ENCODE measurements at places on chromosomes 12 and 14.

- no peak for DNase-seq
These were observed 554 bp upstream of the ATF7 start for GRCh38 chr12:53626702-53627169.

DNA sequence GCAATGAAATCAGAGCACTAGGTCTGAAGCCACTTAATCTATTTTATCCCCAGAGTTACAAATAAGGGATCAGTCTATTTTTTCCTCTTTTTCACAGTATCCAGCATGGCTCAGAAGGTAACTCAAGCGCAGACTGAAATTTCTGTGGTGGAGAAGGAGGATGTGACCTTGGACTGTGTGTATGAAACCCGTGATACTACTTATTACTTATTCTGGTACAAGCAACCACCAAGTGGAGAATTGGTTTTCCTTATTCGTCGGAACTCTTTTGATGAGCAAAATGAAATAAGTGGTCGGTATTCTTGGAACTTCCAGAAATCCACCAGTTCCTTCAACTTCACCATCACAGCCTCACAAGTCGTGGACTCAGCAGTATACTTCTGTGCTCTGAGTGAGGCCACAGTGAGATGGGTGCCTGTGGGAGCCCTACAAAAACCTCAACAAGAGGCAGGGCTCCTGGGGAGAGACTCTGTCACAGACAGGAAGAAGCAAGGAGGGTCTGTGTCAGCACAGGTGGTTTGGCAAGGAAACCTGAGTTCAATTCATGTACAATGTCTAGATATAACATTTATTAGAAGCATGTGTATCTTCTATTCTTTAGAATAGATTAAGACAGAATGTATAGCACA is 334.3 kb upstream of the OR4E1 start:
- DNase-seq: no peak

DNA sequence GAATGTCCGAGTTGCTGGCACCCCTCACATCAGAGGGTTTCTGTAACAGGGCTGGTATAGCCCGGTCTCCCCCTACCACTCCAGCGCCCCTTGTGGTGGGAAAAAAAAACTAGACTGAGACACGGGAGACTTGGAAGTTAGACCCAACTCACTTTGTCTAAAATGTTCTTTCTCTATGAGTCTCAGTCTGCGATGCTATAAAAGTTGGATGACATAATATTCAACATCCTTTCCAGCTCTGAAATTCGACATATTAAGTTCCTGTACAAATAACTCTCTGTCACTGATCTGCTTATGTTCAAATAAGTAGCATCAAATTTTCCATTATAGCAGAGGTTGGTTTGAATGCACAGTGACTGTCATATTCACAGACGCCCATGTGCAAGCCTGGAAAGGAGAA is 25.7 kb upstream of the TC2N start:
- DNase-seq: no peak

GRCh38 chr14:72747652-72748051 is 146.2 kb downstream of the DPF3 start:
- no peak for DNase-seq

DNA sequence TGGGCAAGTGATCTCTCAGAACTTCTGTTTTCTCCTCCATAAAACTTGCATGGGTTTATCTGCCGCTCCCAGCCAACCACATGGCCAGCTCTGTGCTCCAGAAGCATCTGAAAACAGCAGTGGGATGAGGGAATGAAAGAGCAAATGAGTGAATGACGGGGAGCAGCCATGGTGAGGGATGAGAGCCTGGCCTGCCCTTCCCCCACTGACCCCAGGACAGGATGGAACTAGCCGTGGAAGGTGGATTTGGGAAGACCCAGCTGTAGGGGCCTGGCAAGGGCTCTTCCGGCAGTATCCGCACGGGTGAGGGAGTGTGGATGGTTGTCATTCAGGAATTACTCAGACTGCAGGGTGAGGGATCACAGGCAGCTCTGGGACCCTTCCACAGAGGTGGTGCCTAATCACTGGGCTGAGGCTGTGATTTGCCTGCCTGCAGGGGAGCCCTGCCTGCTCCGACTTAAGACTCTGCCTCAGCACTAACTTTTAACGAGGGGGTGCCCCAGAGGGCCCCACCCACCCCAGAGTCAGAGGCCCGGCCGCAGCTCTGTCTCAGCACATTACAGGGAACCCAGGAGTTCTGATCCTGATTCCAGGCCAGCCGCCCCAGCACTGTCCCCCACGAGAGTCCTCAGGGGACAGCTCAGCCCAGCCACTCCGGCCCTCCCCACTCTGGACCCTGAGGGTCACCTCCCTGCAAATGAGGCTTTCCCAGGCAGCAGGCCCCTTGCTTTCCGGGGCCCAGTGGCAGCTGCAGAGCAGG is 136.8 kb upstream of the C14orf180 start:
- no peak for DNase-seq

DNA sequence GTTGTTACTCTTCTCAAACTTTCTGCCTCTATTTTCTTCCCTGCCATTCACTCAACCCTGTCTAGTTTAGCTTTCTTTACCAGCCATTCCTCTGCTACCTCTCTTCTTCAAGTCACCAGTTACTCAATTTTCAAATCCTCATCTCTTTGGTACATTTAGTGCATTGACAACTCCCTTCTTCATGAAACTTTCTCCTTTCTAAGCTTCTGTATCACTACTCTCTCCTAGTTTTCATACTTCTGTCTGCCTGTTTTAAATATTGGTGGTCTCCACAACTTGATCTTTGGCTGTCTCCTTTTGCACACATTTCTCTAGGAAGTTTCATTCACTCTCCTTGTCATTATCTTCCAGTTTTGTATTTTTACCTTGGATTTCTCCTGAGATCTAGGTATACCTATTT is 6.0 kb downstream of the LEMD3 start:
- no peak for DNase-seq

DNA sequence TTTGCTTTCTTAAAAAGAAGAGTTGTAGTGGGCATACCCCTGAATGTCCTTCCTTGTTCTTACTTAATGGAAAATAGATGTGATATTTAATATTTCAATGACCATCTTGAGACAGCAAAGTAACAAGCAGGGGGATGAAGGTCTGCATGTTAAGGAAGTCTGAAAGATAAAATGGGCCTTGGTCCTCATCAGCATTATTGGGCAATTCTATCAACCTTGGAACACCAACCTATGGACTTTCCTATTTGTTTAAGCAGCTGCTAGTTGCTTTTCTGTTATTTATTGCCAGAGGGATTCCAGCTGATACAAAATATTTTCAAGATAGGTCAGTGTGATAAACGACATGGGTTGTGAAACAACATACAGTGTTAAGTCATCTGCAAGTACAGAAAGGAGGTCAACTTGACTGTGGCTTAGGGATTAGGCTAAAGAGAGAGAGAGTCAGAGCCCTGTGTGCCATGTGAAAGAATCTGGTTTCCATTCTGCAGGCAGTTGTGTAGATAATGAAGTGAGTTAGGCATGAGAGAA is 16.4 kb upstream of the A2M start:
- DNase-seq: no peak

- no peak for DNase-seq
These were observed 25.7 kb downstream of the METTL25 start for GRCh38 chr12:82383930-82384552.

GRCh38 chr14:96082420-96083300 is 43.5 kb downstream of the C14orf132 start:
- DNase-seq: no peak

DNA sequence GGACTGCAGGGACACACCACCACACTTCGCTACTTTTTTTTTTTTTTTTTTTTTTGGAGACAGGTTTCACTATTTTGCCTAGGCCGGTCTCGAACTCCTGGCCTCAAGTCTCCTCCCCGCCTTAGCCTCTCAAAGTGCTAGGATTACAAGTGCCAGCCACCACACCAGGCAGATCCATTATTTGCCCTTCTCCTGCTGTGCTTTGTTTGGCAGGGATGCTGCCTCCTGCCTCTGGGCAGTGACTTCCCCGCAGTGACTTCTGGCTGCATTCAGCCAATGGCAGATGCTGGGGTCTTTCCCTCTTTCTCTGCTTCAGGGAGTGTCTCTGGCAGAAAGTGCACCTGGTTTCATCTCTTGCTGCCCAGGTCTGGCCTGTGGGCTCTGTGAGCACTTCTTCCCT is 6.7 kb upstream of the MORN3 start:
- DNase-seq: no peak

GRCh38 chr14:65550779-65551643 is 138.5 kb downstream of the FUT8 start:
- DNase-seq: no peak

DNA sequence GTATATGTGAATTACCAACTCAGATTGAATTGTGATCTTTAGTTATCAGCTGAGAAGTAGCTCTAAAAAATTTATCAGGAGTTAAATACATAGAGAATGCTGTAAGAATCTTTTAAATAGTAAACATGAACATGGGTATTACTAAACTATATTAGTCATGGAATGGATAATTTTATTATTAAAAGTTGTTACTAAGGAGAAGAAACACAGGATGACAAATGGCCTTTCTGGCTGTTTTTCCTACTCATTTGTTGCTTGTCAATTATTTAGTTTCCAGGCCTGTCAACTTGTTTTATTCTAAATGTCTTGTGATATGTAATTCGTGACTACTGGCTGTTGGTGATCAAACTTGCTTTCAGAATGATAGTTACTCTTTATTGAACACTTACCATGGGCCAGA is 58.7 kb downstream of the KTN1 start:
- DNase-seq: no peak

GRCh38 chr14:90583427-90583826 is 186.6 kb downstream of the CALM1 start:
- no peak for DNase-seq

DNA sequence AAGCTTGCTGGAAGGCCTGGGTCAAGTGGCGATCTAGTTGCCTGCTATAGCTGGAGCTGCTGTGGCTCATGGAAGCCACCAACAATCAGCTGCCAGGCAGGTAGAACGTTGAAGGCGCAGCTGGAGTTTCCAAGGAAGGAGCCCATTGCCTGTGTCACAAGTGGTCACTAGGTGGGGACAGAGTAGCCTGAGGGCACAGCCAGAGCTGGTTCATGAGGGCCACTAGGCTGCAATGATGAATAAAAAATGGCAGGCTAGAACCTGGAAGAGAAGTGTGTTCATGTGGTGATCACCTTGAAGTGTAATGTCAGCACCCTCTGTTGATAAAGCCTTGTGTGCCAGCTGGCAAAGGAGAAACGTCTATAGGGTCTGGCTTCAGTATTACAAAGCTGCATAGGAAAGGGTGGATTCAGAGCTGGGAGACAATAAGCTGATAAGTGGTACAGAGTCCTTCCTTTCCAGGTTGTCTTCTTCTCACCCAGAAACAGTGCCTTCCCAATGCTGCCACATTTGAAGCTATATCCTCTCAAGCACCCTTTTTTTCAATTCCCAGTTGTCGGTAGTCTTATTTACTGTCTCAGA is 165.8 kb downstream of the EMP1 start:
- DNase-seq: no peak

GRCh38 chr12:15534322-15534721 is 212.0 kb downstream of the PTPRO start:
- no peak for DNase-seq

GRCh38 chr14:101634850-101635748 is 73.8 kb downstream of the DIO3 start:
- DNase-seq: no peak

DNA sequence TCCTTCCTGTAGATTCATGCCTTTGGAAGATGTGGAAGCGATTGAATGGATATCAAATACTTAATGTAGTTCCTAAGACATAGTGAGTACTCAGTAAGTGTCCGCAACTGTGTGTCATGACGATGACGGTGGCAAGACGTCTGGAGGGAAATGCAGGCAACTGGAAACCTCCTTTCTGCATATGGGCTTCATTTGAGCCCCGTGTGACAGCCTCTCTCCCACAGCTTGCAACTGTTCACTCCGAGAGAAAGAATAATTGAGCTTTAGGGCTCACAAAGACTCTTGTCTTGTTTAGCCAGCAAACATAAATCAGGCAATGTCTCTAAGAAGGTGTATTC is 6.9 kb downstream of the CFAP251 start:
- no peak for DNase-seq

GRCh38 chr14:74945261-74945851 is 10.0 kb downstream of the PGF start:
- DNase-seq: no peak

DNA sequence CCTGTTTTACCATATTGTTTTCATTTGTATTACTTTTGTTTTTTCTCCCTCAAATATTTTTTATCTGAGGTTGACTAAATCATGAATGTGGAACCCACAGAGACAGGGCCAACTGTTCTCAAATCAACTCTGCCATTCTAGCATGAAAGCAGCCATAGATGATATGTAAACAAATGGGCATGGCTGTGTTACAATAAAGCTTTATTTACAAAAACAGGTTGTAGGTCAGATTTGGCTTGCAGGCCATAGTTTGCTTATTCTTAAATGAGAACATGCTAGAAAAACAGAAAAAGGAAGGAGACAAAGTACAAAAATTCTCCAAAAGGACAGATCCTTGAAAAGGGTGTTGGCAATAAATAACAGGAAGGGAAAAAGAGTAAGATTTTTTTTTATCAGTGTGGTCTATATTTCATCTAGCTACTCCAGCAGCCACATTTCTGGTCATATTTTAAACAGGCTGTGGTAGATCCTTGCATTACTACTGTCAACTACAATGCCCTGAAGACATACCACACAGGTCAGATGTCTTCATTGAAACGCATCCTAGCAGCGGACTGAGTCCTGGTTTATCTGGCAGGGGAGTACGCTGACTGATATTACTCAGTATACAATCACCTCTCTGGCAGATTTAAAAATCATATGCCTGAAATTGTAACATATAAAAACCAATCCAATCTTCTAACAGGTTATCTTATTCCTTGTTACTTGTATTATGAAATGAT is 42.9 kb downstream of the SPPL3 start:
- DNase-seq: no peak

DNA sequence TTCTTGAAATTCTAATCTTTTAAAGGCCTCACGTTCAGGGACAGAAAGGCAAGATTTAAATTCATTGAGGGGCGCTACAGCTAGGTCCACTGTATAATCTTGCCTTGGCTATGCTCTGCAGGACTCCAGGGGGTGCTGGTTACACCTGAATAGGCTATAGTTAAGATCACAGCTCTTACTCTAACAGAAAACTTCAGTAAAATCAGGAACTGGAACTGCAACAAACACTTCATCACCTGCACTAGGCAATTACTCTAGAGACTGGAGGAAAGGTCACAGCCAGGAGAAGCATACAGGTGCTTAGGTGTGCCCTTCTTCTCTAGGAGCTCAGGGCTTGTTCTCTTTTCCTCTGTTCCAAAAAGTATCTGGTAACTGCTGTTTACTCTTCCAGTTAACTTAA is 20.9 kb downstream of the SLCO1C1 start:
- DNase-seq: no peak

- DNase-seq: no peak
These were observed 582 bp downstream of the LRRIQ1 start for GRCh38 chr12:85036733-85037132.

GRCh38 chr12:85733221-85733840 is 102.9 kb downstream of the RASSF9 start:
- no peak for DNase-seq

- no peak for DNase-seq
These were observed 16.8 kb upstream of the ITPK1 start for GRCh38 chr14:93132472-93133065.

GRCh38 chr12:48859607-48860006 is 6.1 kb downstream of the RND1 start:
- DNase-seq: no peak

- DNase-seq: no peak
These were observed 72.6 kb downstream of the PDE6H start for GRCh38 chr12:15045451-15045850.

- DNase-seq: no peak
These were observed 505.9 kb downstream of the SLC16A7 start for GRCh38 chr12:60101715-60102114.

- DNase-seq: no peak
These were observed 795 bp upstream of the PXN start for GRCh38 chr12:120266180-120266870.
